Activated CD4-positive, CD25-positive, alpha-beta regulatory T cell (primary cell): ENCODE measurements at places on chromosomes 1 and 21.

- DNase-seq, result no peak
Measured at GRCh38 chr1:59232216-59232615, 64.7 kb upstream of the FGGY start.

DNA sequence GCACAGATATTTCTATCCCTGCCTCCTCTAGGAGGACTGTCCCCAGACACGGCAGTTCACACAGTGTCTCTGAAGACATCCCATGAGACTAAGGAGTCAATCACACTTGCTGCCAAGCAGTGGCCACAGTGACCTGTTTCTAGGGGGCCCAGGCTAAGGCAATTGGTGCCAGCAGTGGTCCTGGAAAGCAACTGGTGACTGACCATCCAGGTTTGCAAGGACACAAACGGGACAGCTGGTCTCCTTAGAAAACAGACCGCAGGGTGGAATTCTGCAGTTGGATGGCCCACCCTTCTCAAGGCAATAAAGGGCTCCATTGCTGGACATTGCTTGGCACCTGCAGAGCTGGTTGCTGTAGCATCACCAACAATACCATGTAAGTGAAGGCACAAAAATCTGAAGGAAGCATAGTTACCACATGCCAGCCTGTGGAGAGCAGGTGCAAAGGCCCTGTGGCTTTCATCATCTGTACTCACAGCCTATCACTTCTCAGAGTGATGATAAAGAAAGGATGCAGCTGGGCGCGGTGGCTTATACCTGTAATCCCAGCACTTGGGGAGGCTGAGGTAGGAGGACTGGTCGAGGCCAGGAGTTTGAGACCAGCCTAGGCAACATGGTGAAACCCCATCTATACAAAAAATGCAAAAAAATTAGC lies 81.5 kb downstream of the STUM start:
- no peak for DNase-seq

GRCh38 chr1:154877370-154877974 lies 7.4 kb upstream of the KCNN3 start:
- DNase-seq, result no peak

DNA sequence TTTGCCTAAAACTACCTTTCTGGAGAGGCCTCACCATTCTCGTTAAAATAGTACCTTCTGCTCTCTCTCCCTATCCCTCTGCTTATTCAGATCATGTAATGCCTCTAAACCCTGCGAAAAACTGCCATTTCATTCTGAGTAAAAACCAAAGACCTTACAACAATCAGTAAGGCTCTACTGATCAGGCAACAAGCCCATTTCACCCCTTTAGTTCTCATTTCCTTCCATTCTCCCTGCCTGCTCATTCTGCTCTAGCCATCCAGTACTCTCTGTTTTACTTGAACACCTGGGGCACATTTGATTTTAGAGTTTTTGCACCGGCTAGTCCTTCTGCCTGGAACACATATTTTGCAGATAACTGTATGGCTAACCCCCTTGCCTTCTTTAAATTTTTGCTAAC lies 187.8 kb downstream of the COQ8A start:
- no peak for DNase-seq

- DNase-seq, result no peak
Measured at GRCh38 chr1:3093898-3094626, 25.1 kb downstream of the PRDM16 start.

DNA sequence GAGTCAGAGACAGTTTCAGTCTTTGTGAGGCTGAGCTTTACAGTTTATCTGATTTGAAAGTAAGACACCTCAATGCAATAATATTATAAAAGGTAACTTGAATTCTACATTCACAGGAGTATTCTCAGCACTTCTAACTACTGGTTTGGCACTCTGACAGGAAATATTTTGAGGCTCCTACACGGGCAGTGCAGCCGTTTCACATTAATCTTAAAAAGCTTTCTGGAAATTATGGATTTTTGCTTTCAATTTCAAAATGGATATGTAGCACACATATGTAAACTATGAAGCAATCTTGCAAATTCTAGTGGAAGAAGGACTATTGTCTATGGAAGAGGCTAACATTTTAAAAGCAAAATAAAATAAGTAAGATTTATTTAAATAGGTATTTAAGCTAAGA lies 262.9 kb upstream of the SNX7 start:
- no peak for DNase-seq

- no peak for DNase-seq
Measured at GRCh38 chr1:102100666-102101065, 103.9 kb upstream of the OLFM3 start.

DNA sequence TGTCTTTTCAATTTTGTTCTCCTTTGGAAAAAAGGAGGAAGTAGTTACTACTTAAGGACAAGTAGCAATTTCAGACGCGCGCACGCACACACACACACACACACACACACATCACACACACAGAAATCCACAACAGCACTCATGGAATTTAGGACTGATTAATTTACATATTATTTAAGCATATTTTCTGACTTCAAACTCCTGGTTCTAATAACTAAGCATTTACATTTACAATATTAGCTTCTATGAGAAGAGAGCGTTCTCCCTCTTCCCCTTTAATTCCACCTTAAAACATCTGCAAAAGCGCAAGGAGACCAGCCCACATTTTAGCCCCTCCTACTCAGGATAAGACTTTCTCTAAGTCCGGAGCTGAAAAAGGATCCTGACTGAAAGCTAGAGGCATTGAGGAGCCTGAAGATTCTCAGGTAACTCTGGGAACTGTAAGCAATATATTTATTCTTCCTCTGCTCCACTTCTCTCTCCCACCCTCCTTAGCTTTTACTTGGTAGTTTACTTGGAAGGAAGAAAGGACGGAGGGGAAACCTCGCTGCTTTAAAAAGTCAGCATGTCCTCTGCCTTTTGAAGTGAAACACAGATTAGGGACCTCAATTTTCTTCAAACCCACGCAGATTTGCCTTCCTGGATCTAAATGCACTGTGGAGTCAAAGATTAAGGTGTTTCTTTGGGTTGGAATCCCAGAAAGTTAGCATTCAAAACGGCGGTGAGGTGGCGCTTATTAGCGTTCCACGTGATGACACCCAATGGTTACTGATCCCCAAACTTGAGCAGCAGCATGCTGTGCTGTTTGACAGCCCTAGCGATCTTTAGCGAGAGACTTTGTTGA lies at the start of gene PLA2G4A:
TSS of gene PLA2G4A (plus strand) at position 339 of the 844 bp plus-strand sequence. CDS start 25,406 bp downstream, outside the sequence.
- no peak for DNase-seq

GRCh38 chr1:111045033-111045722 lies 81.5 kb upstream of the LRIF1 start:
- DNase-seq, result no peak

GRCh38 chr1:223048026-223048425 lies 95.0 kb downstream of the TLR5 start:
- no peak for DNase-seq

DNA sequence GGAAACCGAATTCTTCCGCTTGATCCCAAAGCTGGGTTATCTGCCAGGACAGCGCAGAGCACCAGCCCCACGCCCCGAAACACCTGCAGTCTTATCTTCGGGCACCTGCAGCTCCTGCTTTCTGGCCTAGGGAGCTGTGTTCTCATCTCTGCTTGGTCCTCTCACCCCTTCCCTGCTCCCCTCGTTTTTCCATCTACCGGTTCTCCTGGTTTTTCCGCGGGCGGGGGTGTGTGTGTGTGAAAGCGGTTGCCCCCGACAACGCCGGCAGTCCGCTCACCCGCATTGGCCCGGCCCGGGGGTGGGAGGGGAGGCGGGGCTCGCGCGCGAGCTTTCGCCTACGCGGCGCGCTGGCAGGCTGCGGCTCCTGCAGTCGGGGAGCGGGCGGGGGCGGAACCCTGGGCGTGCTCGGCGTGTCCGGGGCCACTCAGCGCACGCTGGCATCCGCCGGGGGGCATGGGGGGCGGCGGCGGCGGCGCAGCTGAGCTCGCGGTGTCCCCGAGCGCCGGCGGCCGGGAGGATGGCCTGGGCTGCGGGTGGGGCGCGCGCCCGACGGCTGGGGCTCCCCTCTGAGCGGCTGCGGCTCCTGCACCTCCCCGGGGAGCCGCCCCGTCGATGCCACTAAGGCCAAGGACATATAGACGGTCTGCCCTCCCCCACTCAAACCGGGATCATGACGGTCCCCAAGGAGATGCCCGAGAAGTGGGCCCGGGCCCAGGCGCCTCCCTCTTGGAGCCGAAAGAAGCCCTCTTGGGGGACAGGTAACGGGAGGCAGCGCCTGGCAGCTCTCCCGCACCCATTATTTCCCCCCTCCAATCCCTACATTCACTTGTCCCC lies 3.2 kb downstream of the ATP8B2 start:
- DNase-seq, result peak; percentile 67

GRCh38 chr21:21162786-21163185 lies 164.6 kb downstream of the NCAM2 start:
- DNase-seq, result no peak

- DNase-seq, result no peak
Measured at GRCh38 chr1:208523007-208523406, 278.8 kb upstream of the PLXNA2 start.

GRCh38 chr1:10793129-10793651 lies 3.3 kb downstream of the CASZ1 start:
- DNase-seq, result no peak

DNA sequence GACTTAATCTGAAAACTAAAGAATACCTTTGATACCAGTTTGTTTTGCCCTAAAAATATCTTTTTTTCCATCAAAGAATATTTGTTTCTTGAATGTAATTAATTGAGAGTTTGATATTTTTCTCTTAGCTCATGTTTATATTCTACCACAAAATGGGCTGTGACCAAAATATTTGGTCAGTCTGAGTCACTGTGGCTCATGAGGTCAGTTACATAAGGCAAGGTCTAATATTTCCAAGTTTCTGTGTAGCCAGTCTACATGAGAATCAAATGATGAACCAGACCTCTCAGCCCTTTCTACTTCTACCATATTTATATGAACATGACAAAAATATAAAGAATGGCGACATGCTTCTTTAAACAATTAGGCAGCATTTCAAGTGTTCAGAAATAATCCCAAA lies 83.0 kb upstream of the IVNS1ABP start:
- DNase-seq, result no peak

GRCh38 chr1:217313096-217313495 lies 317.8 kb downstream of the GPATCH2 start:
- no peak for DNase-seq

- DNase-seq, result no peak
Measured at GRCh38 chr1:226738995-226739695, at the start of gene ITPKB. Gene ITPKB (minus strand): TSS chr1:226739282. CDS start chr1:226737458, 1,824 bp downstream.

- DNase-seq, result peak; percentile 63
Measured at GRCh38 chr1:1891349-1892078, 627 bp upstream of the GNB1 start.

DNA sequence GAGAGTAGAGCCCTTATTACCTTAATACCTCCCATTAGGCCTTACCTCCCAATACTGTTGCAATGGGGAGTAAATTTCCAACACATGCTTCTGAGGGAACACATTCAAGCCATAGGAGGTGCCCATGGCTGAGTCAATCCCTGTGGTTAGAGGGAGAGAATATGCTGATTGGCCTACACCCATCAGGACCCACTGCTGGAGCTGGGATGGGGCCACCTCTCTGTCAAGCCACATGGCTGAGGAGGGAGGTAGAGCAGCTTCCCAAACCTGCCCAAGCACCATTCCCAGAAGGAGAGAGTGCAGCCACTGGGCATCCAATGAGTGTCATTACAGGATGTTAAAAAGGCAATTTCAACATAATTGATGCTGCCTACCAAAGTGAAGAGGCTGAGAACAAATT lies 228.1 kb downstream of the C1orf94 start:
- DNase-seq, result no peak

- no peak for DNase-seq
Measured at GRCh38 chr1:186066411-186066810, 308.6 kb downstream of the TPR start.

DNA sequence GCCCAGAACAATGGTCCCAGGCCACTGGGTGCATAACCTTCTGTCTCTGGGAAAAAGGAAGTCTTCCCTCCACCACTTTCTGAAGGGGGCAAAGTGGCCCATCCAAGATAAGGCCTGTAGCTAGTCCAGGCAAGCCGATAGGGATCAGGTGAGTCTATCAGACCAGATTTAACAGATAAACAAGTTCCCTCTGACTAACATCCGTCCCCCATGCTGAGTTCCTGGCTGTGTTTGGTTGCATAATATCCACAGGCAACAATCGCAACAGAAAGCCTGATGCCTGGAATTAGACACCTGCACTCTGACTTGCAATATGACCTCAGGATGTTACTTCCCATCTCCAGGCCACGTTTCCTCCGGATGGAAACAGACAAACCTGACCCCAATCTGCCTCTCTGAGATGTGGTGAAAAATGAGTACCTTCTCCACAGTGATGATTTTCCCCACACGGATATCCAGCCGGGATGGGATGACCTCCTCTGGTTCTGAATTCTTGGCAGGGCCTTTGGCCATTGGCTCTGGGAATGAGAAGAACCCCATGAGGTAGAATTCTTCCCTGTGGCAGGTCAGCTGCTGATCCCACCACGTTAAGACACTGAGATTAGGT lies 36.4 kb downstream of the YARS1 start:
- DNase-seq, result no peak

- no peak for DNase-seq
Measured at GRCh38 chr1:188941986-188942385, 1535.7 kb downstream of the BRINP3 start.

DNA sequence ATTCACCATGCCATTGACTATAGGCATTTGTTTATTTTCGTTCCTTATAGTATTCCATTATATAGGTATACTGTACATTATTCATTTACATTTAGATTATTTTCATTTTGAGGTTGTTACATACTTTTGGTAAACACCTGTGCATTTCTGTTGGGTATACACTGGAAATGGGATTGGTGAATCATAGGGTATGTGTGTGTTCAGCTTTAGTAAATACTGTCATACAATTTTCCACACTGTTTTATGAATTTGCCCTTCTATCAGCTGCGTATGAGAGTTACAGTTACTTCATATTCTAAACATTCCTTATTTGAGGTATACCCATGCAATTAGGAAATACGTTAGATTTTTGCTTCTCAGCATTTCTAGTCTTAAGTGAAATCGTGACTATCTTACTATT lies 55.1 kb upstream of the FASLG start:
- DNase-seq, result no peak

GRCh38 chr1:198841477-198841876 lies 202.6 kb downstream of the PTPRC start:
- DNase-seq, result no peak

- DNase-seq, result no peak
Measured at GRCh38 chr1:22406722-22407495, 44.7 kb upstream of the ZBTB40 start.

- no peak for DNase-seq
Measured at GRCh38 chr1:5751833-5752745, 240.1 kb downstream of the NPHP4 start.

DNA sequence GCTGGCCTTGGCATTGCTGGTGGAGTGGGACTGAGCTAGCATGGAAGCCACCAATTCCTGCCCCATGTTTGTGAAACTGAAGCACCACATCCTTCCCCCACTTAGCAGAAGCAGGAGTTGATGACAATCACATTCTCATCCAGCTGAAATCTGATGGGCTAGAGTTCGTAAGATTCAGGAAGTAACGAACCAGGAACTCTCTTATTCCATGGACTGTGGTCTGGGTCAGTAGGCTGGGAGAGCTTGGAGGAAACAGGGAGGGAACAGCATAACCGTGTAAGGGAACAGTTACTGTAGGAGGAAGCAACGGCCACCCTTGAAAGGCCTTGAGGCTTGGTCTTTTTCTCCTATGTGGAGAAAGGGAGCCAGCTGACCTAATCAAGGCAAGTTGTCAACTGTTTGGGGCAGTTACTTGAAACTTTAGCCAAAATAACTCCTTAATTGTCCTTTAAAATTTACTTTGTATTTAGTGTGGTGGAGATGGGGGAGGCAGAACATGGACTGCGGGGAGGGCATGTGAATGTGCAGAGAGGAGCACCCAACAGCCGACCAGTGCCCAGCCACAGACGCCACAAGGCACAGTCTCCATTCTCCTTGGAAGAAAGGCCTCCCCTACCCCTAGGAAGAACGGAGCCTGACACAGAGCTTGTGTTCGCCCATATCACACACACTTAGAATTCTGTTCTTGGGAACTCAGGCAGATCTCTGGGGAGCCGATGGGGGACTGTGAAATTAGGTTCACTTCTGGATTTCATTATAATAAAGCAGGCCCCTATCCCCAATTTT lies 2.0 kb upstream of the COQ8A start:
- DNase-seq, result no peak
